ENCODE measurements at places on chromosomes 13 and 19. TPM values are rescaled to one million over a fixed set of nuclear protein-coding genes. Genes with fewer than 3 reads are reported as not detected.

RGL3 gene
- total RNA-seq = not detected

- no peak for DNase-seq
Measured at GRCh38 chr13:27263438-27263837, 7.2 kb upstream of the RASL11A start.

DNA sequence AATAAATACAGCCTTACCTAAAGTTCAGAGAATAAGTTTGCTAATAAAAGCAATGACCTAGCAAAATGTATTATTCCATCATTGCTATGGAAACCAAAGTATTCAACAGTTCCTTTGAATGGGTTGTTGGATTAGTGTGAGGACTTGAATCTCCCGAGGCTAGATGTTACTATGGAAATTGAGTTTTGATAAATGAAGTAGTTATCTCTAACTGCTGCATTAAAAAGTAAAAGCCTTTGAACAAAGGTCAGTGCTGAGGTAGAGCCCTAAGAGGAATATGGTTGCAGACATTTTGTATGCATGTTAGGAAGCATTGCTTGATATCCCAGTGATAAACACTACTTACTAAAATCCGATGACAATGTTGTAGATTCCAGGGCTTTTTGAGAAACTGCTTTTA lies 6.2 kb downstream of the KLF5 start:
- DNase-seq = no peak

- DNase-seq = no peak
Measured at GRCh38 chr13:30321256-30321655, 13.9 kb upstream of the KATNAL1 start.

GRCh38 chr13:50392977-50393376 lies 377.7 kb downstream of the KCNRG start:
- no peak for DNase-seq

DNA sequence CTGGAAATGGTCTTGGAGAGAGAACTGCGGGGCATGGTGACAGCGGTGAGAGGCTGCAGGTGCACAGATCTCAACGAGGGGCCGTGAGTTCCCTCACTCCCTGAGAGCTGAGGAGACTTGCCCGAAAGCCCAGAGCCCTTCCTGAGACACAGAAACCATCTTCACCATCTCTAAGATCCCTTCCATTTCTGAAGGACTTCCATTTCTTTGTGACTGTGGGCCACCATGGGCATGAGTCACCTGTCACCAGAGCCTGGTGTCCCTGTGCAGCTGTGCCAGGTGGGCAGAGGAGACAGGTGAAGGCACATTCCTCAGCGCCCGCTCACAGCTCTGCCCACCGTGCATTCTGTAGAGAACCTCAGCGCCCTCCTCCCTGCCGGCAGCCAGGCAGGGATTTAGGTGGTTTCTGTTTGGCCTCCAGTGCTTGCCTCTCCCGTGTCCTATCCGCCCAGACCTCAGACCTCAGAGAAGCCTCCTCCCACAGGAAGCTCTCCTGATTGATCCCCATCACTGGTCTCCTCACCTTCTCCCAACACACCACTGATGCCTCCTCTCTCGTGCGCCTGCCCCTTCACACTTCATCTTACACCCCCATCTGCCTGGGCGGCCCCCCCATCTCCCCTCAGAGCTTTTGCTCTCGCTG lies 24.2 kb downstream of the SH3GL1 start:
- no peak for DNase-seq

DNA sequence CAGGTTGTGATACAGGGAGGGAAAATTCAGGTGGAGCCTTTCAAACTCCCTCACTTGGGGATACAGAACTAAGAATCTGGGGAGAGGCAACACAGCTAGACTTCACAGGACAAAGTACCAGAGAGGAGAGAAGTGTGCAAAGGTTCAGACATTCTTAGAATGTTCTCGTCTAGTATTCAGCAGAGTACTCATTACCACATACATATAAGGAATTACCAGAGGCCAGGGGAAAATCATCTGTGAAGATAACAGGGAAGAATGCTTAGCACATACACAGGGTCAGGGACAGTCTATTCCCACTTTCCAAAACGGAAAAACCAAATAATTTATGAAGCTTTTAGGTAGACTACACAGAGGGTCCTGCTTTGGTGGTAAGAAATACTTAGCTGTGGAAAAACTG lies 58.1 kb downstream of the TRPC4 start:
- no peak for DNase-seq

- no peak for DNase-seq
Measured at GRCh38 chr19:1566392-1567115, 1.6 kb downstream of the MEX3D start.

GRCh38 chr19:48955308-48955958 lies 758 bp downstream of the BAX start:
- no peak for DNase-seq

GRCh38 chr13:112947796-112948195 lies 21.2 kb upstream of the MCF2L start:
- no peak for DNase-seq

PROZ gene
- not detected for total RNA-seq

DNA sequence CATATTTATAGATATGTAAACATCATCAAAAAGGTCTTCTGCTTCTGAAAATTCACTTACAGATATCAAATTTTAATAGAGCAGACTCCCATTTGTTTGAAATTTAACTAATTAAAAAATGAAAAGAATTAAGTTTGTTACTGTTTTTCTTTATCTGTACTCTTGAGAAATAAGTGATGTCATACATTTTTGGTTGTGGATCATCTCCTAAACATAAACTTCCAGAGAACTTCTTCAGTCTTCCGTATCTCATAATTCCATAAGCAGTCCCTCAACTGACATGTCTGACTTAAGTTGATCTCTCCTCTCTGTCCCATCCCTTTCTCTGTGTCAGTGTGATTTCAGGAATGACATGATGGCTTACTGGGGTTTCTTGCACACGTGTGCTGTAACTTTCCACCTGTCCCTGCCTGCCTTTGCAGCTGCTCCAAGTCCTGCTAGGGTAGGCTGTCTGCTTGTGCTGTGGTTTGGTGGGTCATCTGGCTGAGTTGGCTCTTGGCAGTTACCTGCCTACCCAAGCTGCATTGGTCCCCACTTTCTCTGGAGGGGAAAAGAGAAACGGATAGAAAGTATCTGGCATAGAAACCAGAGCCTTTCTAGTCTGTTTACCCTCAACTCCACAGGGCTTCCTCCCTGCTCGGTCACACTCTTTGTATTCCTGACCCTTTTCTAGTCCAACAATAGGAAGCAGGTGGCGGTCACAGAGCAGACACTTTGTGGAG lies 127.1 kb downstream of the GGACT start:
- DNase-seq = no peak

DNA sequence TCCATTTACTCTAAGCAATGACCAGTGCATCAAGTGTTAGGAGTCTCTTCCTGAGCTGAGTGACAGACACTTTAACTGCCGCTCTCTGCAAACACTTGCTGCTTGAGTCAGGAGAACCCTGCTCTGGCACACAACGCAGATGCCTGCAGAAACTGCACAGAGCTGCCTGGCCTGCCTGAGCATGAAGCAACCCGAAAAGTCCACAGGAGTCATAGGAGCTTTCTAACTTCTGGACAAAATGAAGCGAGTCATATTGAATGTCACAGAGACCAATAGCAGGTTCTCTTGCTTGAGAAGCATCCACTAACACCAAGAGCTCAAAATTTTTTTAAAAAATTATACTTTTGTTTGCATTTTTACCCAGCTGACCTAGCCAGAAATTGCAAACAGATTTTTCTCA lies 232.4 kb downstream of the LHFPL6 start:
- DNase-seq = no peak

DNA sequence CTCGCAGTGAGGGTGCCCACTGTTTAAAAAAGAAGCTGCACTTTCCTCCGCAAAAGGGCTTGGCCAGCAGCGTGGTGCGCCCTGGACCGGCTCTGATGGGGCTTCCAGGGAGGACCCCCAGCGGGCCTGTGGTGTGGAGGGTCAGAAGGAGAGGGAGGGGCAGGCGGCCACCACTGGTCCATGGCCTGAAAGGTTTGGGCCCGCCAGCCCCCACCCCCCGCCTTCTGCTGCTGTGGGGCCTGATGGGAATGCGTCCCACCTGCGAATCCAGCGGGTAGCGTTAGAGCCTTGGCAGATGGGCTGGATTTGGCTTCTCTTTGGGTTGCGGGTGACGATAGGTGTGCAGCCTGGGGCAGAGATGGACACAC lies 34.7 kb downstream of the TMEM255B start:
- DNase-seq = no peak

Measured in CD8-positive, alpha-beta memory T cell (primary cell).